Stimulated activated CD8-positive, alpha-beta memory T cell treated with anti-CD3 and anti-CD28 coated beads, Interleukin-7, amount 100 ng/mL, for 1 hour (primary cell): ENCODE measurements at places on chromosomes 11 and 22.
A peak's percentile ranks its signal among the peaks of the same experiment; 100 is the strongest.

DNA sequence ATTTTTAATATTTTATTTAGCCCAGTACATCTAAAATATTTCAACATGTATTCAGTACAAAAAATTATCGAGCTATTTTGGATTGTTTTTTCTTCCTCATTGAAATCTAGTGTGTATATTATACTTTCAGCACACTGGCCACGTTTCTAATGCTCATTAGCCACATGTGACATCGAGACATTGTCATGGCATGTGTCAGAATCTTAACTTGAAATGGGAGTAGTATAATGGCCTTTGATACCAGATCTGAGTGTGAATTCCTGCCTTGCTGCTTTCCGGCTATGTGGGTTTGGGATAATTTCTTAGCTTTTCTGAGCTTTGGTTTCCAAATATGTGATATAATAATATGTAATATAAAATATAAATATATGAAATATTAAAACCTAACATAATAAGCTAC, 54.3 kb downstream of the BCL2L13 start:
- no peak for DNase-seq

GRCh38 chr11:64516226-64516625, 74.8 kb upstream of the SLC22A12 start:
- DNase-seq = no peak

DNA sequence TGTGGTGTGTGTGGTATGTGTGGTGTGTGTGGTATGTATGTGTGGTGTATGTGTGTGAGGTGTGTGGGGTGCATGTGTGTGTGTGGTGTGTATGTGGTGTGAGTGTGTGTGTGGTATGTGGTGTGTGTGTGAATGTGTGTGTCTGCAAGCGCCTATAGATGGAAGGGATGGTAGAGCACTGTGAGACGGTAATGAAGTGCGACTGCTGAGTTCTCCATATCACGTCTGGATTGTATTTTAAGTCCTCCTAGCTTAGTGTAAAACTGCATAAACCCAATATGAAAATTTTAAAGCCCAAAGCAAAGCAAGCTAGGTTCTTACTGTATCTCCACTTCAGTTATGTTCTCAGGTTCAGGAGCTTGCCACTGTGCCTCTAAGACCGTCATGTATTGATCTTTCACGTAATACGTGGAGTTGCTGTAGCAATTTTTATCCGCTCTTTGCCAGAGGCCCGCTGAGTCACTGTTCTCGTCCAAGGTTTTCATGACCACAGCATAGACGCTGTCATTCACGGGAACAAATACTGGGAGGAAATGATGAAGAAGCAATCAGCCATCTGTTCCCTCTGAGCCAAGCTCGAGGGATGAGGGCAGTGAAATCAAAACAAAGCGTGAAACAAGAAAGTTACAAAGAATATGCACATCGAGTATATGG, 5.5 kb downstream of the PLET1 start:
- DNase-seq = no peak

- no peak for DNase-seq
These were observed 36.0 kb upstream of the ACCSL start for GRCh38 chr11:44011797-44012196.

- DNase-seq = no peak
These were observed at the start of gene ABCG4 for GRCh38 chr11:119149018-119149785. Gene ABCG4 (plus strand): TSS chr11:119149052. CDS start chr11:119149966, 914 bp downstream.

GRCh38 chr11:92794783-92795182, 174.7 kb upstream of the MTNR1B start:
- no peak for DNase-seq

DNA sequence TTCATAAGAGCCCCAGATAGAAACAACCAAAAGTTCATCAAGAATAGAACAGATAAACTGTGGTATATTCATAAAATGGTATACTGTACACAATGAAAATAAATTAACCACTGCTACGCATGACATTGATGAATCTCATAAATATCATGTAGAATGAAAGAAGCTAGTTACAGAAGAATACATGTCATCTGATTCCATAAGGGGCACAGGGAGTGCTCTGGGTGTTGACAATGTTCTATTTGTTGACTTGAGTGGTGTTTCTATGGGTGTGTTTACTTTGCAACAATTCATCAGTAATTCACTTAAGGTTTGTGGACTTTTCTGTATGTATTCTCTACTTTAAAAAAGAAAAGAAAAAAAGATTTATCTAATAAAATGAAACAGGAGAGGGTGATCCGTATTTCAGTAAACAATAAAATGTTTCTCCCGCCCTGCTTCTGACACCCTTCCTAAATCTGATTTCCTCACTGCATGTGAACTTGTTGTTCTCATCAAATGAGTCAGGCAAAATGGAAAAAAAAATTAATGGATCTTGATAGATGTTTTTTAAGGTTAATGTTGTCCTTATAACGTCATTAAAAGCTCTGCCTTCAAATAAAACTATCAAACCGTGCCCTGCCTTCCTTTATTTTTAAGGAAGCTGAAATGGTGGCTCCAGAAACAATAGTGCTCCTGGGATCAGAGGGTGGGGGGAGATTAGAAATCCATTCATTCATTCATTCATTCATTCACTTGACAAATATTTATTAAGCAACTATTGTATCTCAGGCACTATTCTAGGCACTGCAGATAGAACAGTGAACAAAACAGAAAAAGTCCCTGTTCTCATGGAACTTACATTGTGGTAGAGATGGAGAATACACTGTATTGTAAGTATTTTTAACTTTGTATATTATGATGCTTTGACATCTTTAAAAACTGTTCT, 77.2 kb upstream of the CD44 start:
- no peak for DNase-seq

DNA sequence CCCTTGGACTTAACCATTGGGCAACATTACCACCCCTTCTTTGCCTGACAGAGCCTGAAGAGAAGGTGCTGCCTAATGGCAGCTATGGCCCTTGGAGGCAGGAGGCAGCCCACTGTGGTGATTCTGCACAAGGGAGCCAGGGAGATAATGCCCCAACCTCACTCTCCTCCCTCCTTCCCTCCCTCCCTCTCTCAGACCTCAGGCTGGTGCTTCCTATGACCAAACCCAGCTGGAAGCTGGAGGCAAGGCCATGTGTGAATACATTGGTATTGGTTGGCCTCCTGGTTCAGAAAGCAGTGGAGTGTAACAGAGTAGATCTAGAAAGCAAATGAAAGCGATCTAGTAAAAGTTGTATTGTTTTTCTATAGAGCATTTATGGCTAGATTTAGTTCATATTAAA, 233.1 kb downstream of the CSNK2A3 start:
- DNase-seq = no peak

- DNase-seq = no peak
These were observed 118.4 kb downstream of the TEAD1 start for GRCh38 chr11:12792590-12792989.

- DNase-seq = no peak
These were observed 61.2 kb downstream of the CLPB start for GRCh38 chr11:72373163-72373562.

DNA sequence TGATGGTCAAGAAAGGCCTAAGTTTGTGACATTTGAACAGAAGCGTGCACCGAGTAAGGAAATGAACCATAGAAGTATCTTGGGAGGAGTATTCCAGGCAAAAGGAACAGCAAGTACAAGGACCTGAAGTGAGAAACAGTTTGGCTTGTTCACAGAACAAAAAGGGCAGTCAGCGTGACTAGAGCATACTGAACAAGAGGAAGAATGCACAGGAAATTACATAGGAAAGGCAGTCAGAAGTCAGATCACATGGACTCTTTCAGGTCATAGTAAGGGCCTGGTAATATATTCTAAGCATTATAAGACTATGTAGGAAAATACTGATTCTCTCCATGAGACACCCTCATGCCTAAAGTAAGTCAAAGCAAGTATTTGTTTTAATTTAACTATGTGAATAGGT, 52.3 kb upstream of the GAB2 start:
- DNase-seq = no peak

GRCh38 chr11:69750108-69750850, 24.9 kb downstream of the FGF4 start:
- DNase-seq = no peak

- DNase-seq = peak; percentile 65
These were observed 7.6 kb downstream of the CYB5R2 start for GRCh38 chr11:7665473-7666291.

DNA sequence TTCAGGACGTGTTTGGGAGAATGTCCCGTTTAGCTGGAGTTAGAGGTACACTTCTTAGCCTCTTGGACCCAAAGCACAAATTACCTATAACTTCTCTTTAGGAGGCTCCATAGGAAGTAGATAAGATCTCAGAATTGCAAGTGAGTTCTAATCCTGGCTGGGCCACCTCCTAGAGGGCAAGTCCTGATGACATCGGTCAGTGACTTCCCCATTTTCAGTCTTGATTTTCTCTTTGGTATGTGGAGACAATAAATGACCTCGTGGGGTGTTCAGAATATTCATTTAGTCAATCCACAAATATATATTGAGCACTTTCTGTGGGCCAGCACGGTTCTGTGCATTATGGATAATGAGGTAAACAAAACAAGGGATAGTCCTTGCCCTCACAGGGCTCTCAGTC, 208.6 kb downstream of the CWF19L2 start:
- DNase-seq = no peak

GRCh38 chr11:44576656-44577055, 11.2 kb downstream of the CD82 start:
- DNase-seq = no peak

- DNase-seq = no peak
These were observed 18.4 kb downstream of the GDPD4 start for GRCh38 chr11:77283101-77283500.

DNA sequence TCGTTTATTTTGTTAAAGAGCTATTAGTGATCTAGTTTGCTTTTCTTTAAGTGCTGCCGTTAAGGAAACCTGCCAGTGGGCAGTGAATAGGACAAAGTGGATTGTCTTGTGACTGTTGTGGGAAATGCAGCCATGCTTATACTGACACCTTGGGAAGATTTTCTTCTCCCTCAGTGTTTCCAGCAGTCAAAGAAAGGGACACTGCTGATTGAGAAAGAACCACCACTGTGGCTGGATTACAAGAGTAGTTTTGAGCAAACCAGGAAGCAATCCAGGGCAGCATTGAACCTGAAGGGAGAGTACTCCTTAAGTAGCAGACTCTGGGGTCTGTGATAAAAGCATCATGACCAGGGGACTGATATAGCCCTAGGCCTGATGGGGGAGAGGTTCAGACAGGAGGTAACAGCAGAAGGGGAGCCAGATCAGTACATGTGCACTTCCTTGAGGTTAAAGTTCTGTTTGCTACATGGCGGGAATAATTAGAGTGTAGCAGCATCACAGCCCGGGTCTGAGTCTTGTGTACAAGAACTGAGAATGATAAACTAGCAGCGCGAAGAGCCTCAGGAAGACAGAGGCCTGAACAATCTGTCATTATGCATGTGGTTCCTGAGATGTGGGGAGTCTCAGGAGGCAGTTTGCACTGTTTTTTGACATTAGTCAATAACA, 167.8 kb downstream of the C11orf91 start:
- no peak for DNase-seq

DNA sequence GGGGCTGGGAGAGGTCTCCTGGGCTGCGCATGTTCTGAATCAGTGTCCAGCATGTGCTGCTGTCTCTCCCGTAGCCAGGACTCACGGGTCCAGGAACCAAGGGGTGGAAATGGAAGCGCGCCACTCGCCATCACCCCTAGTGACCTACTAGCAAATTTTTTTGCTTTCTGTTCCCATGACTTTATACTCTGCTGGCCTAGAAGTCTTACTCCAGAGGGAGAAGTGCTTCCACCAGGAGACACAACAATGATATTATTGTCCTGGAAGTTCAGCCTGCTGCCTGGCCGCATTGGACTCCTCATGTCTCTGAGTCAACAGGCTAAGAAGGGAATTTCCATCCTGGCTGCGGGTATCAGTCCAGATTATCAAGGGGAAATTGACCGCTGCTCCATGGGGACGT, 729.7 kb downstream of the BRD1 start:
- DNase-seq = no peak

DNA sequence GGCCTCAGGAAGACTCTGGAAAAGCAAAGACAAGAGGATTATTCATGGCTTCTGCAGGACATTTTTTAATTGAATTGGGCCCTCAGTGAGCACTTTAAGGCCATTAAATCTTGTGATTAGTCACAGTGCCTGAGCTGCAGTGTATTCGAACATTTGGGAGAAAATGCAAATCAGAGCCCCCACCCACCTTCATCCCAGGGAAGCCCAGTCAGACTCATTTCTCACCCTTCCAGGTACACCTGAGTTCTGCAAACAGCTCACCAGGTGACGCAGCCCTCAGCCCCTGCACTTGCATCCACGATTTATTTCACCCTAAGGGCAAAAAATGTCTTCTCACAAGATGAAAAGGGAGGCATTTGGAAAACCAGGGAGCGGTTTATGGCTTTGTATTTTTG, 128.7 kb downstream of the MPPED1 start:
- no peak for DNase-seq

- no peak for DNase-seq
These were observed 98.3 kb downstream of the FBXO7 start for GRCh38 chr22:32572741-32573500.

DNA sequence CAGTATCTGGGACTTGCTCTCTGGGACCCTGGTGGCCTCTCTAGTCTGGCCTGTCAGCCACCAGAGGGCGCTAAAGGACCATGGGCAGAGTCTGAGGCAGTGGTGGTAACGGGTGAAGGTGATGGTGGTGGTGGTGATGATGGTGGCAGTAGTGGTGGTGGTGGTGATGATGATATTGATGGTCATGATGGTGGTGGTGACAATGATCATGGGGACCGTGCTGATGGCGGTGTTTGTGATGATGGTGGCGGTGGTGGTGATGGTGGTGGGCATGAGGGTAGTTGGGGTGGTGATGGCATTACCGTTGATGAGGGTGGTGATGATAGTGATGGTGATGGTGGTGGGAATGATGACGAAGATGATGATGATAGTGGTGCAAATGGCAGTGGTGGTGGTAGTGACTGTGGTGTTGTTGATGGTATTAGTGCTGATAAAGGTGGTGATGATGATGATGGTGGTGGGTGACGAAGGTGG, 16.0 kb downstream of the TRPM5 start:
- peak; percentile 64 for DNase-seq

GRCh38 chr11:90391756-90392155, 168.9 kb upstream of the CHORDC1 start:
- DNase-seq = no peak

GRCh38 chr11:119635776-119636175, 93.2 kb downstream of the NECTIN1 start:
- DNase-seq = no peak

DNA sequence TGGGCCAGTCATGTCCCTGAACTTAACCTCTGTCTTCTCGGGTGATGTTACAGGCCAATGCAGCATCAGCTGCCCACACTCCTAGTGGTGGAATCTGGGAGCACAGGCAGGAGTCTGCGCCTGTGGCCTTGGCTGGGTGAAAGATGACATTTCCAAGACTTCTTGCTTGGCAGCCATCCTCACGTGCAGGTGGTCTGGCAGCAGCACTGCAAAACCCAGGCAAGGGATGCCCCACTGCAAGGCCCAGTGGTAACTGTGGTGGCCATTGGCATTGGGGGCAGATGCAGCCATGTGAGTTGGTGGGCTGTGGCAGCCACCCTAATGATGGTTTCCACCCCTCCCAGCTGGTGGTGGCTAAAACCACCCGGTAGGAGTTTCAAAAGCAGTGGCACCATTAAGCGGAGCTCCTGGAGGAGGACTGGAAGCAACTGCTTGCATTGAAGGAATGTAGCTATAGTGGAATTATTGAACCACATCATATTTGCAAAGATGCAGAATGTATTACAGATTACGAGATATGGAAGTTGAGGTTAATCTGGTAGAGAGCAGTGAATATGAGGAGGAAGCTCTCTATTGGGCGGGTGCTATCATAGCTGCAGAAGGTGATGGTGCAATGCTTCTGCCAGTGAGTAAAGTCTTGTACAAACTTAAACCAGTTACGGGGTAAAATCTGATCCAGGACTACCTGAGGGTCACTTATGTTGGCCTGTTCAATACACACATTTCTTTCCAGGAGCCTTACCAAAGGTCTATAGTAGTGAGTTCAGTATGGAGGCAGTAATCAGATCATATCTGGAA, 120.7 kb upstream of the TOP3B start:
- DNase-seq = no peak
